Brain microvascular endothelial cell (primary cell): ENCODE measurements at places on chromosomes 4 and X.

DNA sequence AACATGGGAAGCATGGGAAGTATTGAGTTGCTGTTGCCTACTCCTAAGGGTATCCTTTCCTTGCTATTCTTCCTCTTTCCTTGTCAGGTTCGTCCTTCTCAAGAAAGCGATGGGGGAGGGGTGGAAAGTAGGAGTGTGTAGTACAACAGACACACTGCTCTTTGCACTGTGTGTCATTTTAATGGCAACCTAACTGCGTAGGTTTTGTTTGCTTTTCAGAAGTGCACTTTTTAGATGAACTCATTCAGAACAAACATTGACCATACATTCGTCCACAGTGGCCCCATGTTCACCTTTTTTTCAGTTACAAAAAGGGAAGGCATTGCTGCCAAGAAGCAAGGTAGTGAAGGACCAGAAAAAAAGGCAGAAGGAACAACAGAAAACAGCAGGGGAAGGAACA, 10.2 kb upstream of the YIPF6 start:
- DNase-seq = no peak

GRCh38 chrX:150017868-150018267, 79.6 kb upstream of the EOLA2 start:
- DNase-seq = no peak

- DNase-seq = peak; percentile 96
These were observed 9.0 kb upstream of the IGFBP7 start for GRCh38 chr4:57119054-57119651.

GRCh38 chr4:104424475-104424941, 70.2 kb downstream of the CXXC4 start:
- no peak for DNase-seq

DNA sequence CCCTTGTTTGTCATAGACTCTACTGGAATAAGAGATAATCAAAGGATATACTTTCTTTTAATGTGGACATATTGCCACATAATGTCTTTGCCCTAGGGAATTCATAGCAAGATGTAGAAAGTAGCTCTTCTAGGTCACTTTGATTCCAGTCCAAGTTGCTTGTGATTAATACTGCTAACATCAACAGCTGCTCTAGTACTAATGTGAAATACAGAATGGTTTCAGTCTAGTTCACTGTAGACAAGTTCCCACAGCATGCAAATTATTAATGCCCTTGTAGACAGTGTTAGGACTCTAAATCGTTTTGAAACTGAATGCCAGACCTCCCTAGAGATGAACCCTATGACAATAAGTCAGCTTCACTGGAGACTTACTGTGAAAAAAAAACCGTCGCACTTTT, 494.6 kb upstream of the ATOH1 start:
- DNase-seq = no peak

- no peak for DNase-seq
These were observed 77.7 kb upstream of the INTU start for GRCh38 chr4:127555106-127555505.

GRCh38 chr4:56320293-56320692, 67.0 kb downstream of the AASDH start:
- DNase-seq = no peak

GRCh38 chr4:120071192-120071795, 4.6 kb upstream of the MAD2L1 start:
- peak; percentile 73 for DNase-seq

- DNase-seq = no peak
These were observed 1443.4 kb upstream of the TENM3 start for GRCh38 chr4:180799798-180800197.

GRCh38 chr4:77605210-77605902, at the start of gene CXCL13:
Gene CXCL13 (plus strand): TSS chr4:77605820. CDS start chr4:77605866, 46 bp downstream.
- no peak for DNase-seq

- no peak for DNase-seq
These were observed 3.1 kb downstream of the KDM6A start for GRCh38 chrX:44876086-44876485.

DNA sequence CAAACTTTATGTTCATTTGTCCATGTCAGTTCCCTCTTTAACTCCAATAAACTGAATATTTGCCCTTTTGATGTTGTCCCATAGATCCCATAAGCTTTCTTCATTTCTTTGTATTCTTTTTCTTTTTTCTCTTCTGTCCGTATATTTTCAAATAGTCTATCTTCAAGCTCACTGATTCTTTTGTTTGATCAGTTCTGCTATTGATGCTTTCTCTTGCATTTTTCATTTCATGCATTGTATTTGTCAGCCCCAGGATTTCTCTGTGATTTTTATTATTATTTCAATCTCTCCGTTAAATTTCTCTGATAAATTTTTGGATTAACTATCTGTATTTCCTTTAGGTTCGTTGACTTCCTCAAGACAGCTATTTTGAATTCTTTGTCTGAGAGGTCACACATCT, 272.9 kb upstream of the GALNT7 start:
- no peak for DNase-seq

DNA sequence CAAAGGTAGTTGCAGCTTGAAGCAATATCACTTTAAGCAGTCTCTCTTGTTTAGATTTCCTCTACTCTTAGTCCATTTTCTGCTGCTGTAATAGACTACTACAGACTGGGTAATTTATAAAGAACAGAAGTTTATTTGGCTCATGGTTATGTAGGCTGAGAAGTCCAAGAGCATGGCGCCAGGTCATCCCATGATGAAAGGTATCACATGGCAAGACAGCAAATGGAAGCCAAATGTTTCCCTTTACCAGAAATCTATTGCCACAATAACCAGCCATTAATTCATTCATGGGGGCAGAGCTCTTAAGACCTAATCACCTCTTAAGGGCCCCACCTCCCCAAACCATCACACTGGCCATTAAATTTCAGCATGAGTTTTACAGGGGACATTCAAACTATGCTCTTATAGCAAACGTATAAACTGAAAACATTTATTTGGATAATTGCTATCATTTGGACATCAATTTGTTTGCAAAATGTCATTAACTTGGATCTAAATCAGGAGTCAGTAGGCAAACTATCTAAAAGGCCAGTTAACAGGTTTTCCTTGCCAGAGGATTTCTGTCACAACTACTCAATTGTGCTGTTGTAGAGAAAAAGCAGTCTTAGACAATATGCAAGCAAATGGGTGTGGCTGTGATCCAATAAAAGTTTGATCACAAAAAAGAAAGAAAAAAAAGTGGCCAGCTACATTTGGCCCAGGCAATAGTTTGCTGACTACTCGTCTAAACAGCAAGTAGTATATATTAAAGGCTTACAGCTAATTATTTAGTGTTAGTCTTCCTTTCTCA, 75.7 kb upstream of the GUCY1A1 start:
- no peak for DNase-seq

GRCh38 chr4:64407000-64407399, 2.2 kb downstream of the TECRL start:
- DNase-seq = no peak

DNA sequence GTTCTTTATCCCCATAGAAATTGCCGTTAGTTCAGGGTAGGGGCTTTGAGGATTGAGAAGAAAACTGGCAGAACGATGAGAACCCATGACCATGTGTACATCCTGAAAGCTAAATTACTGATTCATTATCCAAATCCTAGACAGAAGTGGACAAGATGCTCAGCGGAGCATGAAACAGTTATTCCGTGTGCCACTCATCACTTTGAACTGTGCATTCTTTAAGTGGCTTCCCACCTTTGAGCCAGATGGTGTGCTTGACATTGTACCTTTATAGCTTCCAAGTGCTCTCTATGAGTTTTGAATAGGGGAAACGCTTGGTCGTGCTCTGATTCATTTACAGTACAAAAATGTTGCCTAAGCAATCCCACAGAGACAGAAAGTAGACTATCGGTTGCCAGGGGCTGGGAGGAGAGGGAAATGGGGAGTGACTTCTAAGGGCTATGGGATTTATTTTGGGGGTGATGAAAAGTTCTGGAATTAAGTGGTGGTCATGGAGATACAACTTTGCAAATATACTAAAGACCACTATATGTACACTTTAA, 100.0 kb downstream of the DOCK11 start:
- no peak for DNase-seq

- no peak for DNase-seq
These were observed 627.9 kb upstream of the AGA start for GRCh38 chr4:178070163-178070562.

DNA sequence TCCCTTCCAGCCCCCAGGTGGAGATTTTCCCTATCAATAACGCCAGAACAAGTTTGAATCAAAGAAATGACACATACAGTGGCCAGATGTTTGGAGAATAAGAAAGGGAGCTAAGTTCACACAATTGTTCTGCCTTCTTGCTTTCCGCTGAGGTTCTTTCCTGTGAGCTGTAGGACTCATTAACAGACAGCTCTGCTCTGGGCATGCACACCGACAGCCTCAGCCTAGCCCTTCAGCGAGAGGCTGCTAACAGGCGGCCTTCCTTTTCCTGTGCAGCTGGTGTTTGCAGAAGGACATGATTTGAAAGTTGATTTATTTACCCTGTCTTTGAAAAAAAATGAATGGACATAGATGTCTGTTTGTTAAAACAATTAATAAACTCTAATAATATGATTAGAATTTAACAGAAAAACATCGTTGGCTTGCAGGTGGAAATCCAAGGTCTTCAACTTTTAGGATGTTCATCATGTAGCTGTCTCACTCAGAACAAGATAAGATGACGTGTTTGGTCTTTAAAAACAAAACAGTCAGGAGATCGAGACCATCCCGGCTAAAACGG, 183.3 kb downstream of the KDR start:
- DNase-seq = no peak

DNA sequence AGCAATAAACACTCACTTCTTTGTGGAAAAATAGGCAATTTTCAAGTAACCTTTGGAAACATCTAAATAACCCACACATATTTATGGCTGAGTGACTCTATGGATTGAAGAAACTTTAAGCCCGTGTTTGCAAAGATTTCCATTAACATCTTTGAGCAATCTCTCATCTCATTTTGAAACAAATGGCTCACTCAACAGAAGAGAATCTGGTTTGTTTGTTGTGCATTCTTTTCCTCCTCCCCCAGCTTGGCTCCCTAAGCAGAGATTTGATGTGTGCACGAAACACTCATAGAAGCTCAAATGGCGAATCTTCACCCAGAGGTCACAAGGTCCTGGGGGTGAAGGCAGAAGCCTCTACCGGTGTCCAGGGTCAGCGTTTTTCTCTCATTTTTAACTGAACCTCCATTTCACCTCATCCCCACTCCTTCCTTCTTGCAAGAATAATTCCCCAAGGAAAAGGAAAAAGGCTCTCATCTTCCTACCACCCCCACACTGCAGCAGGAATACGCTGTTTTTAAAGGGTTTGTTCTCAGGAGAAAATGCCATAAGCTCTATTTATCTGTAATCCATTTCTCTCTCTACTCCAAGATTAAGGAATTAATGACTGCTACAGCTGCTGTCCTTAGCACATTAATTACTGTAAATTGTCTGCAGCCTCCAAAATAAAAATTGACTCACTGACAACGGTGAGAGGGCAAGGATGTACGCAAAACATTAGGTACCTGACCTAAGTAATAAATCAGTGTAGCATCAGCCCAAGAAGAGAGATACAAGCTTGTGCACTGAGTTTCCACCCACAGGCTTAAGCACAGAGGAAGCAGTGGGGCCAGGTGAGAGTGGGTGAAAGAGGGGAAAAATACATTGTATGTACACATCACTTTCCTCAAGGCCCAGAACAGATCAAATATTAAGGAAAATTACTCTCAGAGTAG, 307.6 kb upstream of the NOCT start:
- no peak for DNase-seq

GRCh38 chrX:107626916-107627315, 1.4 kb upstream of the PRPS1 start:
- DNase-seq = no peak

DNA sequence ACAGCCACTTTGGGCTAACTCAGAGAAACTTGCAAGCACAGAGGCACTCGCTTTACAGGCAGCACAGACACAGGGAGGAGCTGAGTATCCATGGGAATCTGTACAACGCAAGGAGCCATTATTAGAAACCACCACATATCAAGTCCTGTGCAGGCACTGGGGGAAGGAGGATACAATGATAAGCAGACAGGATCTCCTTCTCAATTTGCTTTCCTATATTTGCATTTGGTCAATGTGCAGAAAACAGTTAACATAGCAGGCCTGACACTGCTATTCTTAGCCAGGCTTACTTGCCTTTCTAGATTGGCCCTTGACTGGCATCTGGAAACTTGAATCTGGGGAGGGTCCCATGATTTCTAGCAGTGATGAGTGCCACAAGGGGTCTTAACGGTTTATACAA, 65.8 kb downstream of the TEC start:
- DNase-seq = no peak

DNA sequence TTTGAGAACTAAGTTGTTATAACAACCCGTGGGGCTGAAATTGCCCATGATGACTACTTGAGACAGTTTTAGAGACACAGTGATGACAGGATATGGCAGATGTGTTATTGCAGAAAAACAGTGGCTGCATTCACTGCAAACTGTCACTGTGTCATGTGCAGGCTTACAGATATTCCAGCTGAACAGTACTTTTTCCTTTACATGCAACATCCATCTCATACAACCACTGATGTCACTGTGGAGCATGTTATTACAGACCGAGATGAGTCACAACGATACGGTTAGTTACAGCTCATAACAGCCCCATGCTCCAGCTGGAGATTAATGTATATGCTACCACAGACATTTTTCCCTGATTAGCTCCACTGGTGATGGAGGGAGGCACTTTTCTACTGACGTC, 207.4 kb downstream of the TMA16 start:
- DNase-seq = peak; percentile 78

DNA sequence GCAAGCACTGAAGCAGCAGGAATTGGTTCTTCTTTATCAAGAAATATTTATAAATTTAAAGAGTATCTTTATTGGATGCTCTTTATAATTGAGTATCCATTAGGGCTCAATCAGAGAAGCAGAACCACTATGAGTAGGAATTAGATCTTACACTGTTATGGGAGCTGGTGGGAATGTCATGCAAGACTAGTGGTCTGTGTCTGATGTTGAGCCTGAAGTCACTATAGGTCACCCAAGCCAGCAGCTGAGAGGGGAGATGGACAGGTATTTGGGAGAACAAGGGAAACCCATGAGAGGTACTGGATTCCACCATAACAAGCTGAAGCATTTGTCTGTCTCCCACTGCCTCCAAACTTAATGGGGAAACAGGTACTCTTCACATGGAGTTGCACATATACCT, 283.7 kb upstream of the BOD1L1 start:
- no peak for DNase-seq

- no peak for DNase-seq
These were observed 1575.3 kb upstream of the AGA start for GRCh38 chr4:179017581-179017980.

DNA sequence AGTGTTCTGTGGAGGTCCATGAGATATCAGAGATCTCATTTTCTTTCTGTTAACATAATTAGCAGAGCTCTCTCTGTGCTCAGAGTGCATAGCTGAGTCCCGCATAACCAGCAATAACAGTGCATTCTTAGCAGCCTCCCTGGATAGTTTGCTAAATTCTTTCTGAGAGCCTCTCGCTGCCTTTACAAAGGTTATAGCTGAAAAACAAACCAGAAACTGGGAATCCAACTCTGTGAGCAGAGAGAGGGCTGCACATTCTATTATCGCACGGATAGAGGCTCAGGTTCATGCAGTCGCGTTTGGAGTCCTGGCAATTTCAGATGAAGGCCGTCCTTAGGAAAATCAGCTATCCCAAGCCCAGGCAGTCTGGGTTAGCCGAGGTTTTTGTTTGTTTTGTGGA, 1.2 kb downstream of the ENPP6 start:
- DNase-seq = no peak

- DNase-seq = no peak
These were observed 32.2 kb downstream of the ZCCHC12 start for GRCh38 chrX:118855681-118856310.
